ENCODE measurements at places on chromosomes 3 and 15. TPM values are rescaled to one million over a fixed set of nuclear protein-coding genes. Genes with fewer than 3 reads are reported as not detected.

DNA sequence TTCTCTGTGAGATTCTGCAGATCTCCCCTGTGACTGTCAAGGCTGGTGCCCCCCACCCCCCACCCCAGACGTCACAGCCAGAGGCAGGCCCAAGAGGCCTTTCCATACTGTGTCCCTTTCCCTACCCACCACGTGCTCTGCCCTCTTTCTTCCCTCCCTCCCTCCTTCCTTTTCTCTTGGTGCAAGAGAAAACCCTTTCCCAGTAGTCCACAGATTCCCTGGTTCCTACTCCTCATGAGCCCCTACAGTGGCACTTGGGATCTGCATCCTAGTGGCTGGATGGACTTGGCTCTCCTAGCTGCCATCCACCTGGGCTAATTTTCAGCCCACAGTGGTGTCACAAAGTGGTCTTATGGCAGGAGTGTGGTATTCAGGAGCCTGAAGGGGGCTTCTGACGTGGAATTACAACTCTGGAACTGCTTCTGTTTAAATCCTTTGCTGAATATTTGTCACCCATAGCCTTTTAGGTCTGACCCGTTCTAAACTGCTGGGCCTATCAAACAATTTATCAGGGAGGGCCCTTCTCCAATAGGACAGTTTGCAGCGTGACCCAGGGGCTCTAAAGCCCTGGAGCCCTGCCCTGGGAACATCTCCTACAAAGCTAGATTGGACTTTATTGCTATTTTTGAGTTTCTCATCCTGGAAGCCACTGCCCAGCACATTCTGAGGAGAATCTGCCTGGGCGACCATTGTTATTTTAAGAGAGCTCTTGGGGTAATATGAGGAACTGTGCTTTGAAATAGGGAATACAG lies 35.3 kb downstream of the KLF13 start:
- DNase-seq = no peak

GRCh38 chr3:16945330-16945729 lies 60.6 kb downstream of the PLCL2 start:
- no peak for DNase-seq

DNA sequence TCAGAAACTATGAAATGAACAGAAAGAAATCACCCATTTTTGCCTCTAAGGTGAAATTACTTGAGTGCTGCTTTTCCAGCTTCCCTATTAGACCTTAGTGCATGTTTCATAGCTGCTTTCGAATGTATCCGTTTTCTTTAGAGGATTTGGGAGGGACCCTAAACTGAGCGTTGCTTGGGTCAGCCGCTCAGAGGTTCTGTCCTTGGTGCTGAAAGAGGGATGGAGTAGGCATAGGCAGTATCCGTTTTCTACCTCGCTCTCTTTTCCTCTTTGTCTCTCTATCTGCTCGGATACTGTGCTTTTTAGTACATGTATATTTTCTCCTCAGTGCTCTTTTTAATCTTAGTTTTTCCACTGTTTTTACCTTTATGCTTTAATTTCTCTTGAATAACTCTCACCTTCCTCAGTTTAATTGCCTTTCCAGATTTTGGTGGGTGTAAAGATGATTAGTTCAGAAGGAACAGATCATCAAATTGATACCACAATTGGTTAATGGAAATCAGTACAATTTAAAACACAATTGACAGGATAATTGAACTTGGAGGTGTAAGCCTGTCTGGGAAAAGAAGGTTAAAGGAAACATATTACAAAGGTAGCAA lies at the start of gene DRD3:
TSS of gene DRD3 (minus strand) at position 283 of the 599 bp plus-strand sequence. CDS start 7,060 bp downstream, outside the sequence.
- DNase-seq = peak; percentile 42

GRCh38 chr15:89131731-89132130 lies 43.5 kb downstream of the ABHD2 start:
- DNase-seq = no peak

Gene KIF9
- total RNA-seq = 8.3 TPM

Gene DNAJA4
- not detected for total RNA-seq

Gene ERC2
- 3.7 TPM for total RNA-seq

Gene ZPLD1
- total RNA-seq = not detected

Gene CAMKV
- total RNA-seq = 7.8 TPM

Data from Karpas-422 (cell line).